ENCODE measurements at places on chromosomes 13 and 19.

DNA sequence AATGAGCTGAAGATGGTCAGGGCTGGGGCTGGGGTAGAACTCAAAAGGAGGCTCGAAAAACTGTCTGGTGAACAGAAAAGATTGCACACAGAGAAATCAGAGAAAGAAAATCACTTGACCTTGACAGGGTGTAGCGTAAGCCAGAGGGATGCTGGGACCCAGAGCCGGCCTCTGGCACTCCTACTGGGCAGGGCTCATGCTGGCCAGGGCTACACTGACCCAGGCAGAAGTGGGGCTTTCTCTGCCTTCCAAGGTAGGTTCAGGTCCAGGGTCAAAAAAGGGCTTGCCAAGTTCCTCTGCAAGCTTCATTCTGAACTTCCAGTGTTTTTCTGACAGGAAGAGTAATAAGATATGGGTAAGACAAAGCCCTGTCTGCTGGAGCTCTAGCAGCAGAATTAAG is 56.2 kb downstream of the LATS2 start:
- DNase-seq = no peak

- no peak for DNase-seq
Measured at GRCh38 chr13:113586661-113587479, 2.3 kb downstream of the TFDP1 start.

- no peak for DNase-seq
Measured at GRCh38 chr13:22214184-22214583, 543.3 kb downstream of the FGF9 start.

- no peak for DNase-seq
Measured at GRCh38 chr19:18915639-18916038, 3.5 kb downstream of the COPE start.

DNA sequence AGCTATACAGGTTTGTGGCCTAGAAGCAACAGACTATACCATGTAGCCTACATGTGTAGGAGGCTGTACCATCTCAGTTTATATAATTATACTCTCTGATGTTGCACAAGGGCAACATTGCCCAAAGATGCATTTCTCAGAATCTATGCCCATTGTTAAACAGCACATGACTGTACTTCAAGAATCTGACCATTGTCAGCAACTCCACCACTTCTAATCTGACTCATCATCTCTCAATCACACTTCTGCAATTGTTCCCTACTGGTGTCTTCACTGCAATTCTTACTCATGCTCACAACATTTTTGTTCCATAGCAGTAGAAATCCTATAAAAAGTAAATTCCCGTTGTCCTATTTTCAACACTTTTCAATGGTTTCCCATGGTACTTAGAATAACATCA is 63.9 kb upstream of the ATXN8OS start:
- DNase-seq = no peak

GRCh38 chr13:19657872-19658591 is 24.6 kb downstream of the MPHOSPH8 start:
- DNase-seq = no peak

- DNase-seq = no peak
Measured at GRCh38 chr13:39095500-39095899, 57.2 kb downstream of the NHLRC3 start.

DNA sequence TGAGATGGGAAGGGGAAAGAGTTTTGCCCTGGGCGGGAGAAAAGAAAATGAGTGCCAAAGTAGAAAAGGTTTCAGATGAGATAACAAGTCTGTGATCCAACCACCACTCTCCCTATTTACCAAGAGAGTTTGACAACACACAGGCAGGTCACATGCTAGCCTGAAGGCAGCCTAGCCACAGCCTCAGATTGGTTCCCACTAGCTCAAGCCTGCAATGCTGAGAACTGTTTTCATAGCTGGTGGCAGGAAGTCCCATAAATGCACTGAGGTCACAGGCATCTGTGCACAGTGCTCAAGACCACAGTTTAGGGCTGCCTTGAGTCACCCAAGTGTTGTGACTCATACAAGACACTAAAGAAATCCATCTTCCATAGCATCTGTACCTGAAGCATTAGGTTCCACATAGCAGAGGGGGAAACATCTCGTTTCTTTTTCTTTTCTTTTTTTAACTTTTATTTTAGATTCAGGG is 18.5 kb upstream of the POP4 start:
- DNase-seq = no peak

DNA sequence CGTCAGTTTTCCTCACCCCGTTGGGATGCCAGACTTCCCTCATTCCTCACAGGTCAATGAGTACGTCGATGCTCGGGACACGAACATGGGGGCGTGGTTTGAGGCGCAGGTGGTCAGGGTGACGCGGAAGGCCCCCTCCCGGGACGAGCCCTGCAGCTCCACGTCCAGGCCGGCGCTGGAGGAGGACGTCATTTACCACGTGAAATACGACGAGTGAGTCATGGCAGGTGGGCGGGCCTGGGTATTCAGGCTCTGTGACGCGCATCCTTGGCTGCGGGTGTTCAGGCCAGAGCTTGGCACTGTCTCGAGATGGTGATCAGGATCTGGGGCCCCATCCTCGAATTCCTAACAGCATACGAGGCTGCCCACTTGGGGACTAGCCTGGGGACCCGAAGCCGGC is 21.4 kb downstream of the UHRF1 start:
- DNase-seq = no peak

GRCh38 chr13:109415057-109415456 is 371.3 kb downstream of the IRS2 start:
- DNase-seq = no peak

DNA sequence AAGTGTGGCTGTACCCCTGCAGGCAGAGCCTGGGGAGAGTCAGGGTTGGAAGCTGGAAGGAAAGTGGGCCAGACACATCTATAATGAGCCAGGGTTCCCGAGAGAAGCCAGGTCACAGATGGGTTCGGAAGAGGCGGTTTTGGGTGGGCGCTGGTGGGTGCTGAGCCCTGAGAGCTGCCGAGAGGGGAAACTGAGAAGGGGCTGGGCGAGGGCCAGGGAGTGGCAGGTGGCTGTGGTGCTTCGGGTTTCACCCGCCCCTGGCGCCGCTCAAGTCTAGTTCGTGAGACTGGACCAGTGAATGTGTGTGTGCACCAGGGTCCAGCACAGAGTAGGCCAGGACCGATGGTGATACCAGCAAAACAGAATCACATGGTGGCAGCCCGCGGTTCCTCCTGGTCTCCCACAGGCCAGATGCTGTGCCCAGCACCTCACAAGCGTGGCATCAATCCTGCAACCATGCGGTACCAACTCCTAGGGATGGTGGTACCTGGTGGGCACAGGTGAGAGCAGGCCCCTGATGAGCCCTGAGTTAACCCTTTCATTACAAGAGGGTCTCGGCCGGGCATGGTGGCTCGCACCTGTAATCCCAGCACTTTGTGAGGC is 1.8 kb upstream of the LRRC4B start:
- no peak for DNase-seq

DNA sequence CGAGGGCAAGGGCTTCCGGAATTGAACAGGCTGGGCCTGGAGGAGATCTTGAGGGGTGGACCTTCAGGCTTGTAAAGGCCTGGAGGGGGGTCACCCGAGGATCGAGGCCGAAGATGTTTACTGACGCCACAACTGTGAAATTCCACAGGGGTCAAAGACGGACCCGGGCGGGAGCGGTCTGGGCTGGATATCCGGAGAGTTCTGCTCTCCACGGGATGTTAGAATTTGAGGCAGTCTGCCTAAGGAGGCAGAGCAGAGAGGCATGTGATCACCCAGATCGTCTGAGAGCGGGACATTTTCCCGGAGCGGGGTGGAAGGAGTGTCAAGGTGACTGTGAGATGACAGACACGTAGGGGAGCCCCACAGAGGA is 13.2 kb downstream of the KLHL26 start:
- no peak for DNase-seq

GRCh38 chr13:46172531-46172991 is 9.4 kb downstream of the LCP1 start:
- no peak for DNase-seq

- no peak for DNase-seq
Measured at GRCh38 chr13:51674276-51674675, 90.0 kb downstream of the WDFY2 start.
